ENCODE measurements at places on chromosomes 1 and 21.

- DNase-seq, result no peak
Measured at GRCh38 chr1:204721373-204722055, 36.0 kb upstream of the LRRN2 start.

DNA sequence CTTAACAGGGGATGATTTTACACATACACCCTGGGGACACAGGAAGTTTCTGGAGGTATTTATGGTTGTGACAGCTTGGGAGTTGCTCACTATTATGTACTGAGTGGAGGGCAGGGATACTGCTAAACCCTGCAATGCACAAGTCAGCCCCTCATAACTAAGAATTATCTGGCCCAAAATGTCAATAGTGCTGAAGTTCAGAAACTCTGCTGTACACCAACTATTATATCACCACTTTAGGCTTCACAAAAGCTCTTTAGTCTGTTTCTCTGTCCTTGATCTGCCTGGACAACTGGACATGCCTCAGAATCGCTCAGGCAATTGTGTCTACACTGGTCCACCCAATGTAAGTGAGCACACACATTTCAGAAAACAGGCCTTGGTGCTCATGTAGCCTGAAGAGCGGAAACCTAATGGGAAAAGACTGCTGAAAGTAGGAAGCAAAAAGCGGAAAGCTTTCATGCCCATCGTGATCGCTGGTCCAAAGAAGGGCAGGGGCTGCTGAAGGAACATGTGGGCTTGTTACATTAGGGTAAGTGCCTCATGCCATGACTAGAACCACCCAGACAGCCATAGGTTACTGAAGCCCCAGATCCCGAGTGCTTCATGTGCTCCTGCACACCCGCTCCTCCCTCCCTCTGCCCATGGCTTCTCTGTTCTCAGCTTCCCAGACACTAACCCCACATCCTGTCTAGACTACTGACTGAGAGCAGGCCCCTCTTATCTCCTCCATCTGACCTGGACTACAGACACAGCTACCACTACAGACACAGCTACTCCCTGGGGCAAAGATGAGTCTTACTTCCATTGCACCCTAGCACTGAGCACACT, 73.5 kb downstream of the LRIG2 start:
- no peak for DNase-seq

DNA sequence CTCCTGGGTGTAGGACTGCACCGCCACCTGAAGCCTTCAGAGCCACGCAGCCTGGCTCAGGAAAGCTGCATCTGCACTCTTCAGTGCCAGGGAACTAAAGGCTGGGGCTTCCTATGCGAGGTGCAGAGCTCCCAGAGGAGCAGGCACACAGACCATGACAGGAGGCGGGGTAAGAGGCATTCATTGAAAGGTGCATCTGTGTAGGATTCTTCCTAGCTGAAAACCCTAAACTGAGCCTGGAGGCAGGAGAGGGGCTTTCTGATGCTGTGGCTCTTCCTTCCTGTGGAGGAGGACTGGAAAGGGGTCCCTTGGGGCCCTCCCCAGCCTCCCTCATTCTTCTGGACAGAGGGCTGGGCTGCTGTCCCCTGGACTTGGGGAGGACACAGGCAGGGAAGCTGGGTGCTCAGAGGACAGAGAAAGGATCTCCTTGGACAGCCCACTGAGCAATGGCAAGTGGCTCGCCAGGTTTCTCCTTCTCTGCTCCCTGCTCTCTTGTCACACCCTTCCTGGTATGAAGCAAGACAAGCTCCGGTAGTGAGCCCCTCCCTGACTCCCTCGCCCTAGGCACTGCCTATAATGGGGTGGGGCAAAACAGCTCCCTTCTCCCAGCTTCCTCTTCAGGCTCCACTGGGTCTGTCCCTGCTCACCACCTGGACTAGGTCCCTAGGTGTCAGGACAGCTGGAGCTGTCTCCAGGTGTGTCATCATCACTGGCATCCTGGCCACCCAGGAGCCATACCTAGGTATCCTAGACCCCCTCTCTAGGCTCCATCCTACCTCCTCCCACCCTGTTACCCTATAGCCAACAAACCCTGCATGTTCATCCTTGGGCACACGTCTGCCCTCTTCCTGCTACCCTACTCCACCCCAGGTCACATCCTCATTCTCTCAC, 20.0 kb downstream of the S100A6 start:
- DNase-seq, result no peak

- no peak for DNase-seq
Measured at GRCh38 chr1:168148916-168149315, 12.2 kb upstream of the GPR161 start.

DNA sequence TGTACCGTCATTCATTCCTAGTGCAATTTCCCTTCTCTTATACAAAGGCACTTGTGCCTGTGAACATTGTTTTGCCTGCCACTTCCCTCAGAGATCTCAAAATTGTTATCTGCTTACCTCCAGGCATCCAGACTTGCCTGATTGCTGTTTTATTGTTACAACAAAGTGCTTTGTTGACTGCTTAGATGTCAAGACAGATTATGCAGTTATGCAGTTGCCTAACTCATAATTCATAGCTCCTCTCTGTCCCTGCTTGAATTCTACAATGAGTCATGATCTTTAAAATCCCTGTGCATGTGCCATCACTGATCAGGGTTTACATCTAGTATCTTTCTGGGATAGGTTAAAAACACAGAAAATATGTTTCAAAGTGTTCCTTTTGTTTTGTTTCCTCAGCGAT, 24.5 kb downstream of the CXADR start:
- no peak for DNase-seq

- no peak for DNase-seq
Measured at GRCh38 chr1:162420120-162420519, 8.2 kb upstream of the SH2D1B start.

- no peak for DNase-seq
Measured at GRCh38 chr21:31088474-31088751, 50.1 kb upstream of the KRTAP19-8 start.

DNA sequence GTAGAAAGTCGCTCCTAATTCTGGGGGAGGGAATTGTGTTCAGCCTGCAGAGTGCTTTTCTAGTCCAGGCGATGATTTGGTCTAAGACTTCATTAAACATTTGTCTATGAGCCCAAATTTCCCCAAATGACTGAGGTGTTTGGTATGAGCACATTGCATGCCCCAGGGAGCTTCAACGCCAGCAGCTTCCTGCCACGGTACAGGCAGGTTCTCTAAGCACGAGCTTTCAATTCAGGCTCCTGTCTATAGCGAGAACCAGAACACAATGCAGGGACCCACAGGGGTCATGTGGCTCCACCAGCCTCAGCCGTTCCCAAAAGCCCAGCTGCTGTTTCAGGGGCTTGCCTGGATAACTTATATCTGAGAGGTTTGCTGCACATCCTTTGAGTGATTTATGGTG, 34.1 kb upstream of the H6PD start:
- no peak for DNase-seq

DNA sequence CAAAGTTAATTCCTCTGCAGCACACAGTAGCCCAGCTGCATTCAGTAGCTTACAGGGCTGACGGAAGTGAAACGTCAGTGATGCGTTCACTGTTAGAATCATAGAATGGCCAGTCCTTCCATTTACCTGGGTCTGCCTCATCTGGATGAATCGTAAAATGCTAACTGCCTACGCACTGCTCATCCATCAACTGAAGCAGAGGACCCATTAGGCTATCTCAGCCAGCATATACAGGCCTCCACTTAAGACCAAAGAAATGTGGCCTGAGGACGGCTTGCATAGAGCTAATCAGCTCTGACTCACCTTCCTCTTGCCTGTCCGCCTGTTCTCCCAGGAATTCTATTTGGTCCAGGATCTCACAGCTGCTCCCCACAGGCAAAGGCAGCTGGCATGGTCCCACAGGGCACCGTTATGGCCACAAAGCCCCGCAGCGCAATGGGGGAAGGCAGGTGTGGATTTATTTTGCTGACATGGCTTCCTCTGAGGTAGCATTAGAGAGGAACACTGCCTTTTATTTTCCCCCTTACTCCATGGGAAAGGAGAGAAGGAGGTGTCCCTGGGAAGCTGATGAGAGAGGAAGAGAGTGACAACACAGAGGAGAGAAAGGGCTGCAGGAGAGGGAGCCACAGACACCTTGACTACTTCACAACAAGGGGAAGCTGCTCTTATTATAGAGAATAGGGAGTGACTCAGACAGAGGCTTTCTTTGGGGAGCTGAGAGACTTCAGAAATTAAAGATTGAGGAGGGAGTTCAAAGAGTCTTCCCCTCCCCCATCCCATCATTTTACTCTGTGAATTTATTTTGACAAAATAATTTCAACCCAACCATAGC, 177.6 kb downstream of the HHIPL2 start:
- DNase-seq, result no peak

GRCh38 chr1:174225499-174226204, 66.3 kb downstream of the RABGAP1L start:
- no peak for DNase-seq

DNA sequence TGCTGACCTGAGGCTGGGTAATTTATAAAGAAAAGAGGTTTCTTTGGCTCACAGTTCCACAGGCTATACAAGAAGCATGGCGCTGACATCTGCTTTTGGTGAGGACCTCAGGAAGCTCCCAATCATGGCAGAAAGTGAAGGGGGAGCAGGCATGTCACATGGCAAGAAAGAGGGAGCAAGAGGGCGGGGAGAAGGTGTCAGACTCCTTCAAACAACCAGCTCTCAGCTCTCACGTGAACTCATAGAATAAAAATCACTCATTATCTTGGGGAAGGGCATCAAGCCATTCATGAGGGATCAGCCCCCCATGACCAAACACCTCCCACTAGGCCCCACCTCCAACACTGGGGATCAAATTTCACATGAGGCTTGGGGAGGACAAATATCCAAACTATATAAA, 266.8 kb downstream of the RHOU start:
- DNase-seq, result no peak

Measured in activated naive CD4-positive, alpha-beta T cell treated with anti-CD3 and anti-CD28 coated beads for 36 hours (primary cell).